ENCODE measurements at places on chromosomes 6 and 20.

- DNase-seq = peak; percentile 38
These were observed 3.3 kb downstream of the PLN start for GRCh38 chr6:118551063-118552053.

GRCh38 chr20:50085481-50086365 lies 27.2 kb downstream of the UBE2V1 start:
- DNase-seq = no peak

DNA sequence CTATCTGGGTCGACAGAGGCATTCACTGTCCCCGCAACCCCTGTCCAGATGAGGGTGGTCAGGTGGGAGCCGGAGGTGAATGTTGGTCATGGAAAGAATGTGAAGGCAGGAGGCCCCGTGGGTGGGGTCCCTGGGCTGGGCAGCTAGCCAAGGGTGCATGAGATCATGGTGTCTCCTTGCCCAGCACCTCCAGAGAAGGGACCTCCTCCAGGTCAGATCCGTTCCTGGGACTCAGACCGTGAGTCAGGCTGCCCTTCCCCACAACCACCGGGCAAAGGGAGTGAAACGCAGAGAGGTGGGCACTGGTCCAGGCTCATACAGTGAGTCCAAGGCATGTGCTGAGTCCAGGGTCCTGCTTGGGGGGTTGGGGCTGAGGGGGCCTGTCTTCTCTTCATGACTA lies 3.5 kb downstream of the FOXS1 start:
- DNase-seq = no peak

GRCh38 chr6:13351271-13351670 lies 22.9 kb upstream of the TBC1D7 start:
- no peak for DNase-seq

DNA sequence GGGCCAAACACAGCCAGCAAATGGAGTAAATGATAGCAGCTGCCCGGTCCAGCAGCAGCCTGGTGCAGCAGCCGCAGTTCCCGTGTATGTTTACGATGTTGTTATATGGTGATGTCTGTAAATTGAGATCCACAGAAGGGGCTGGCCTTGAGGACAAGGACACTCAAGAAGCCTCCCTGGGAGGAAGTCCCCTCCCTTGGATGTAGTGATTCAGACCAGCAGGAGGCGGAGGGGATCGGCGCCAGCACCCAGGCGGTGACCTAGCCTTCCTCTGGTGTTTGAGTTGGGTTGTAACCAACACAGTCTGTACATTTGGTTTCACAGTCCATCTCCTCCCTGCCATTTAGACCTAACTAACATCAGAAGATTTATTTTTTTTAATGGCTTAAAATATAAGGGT lies 187.8 kb downstream of the SYNDIG1 start:
- DNase-seq = no peak

GRCh38 chr20:61682996-61683681 lies 382.5 kb downstream of the TAF4 start:
- no peak for DNase-seq

DNA sequence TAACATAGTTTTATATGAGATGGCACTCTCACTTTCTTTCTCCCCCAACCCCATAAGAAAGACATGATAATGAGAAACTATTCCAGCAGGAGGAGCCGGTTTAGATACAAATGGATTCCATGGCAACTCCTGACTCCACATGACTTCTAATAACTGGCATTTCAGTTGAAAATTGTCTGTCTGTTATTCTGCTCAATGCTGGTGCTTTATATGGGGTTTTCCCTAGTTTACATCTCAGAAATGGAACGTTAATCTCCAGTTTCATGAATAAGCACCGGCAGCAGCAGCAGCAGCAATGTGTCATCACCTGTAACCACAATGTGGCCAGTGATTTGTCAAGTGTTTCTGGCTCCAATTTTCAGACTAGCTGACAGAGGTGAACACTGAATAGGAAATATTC lies 8.0 kb upstream of the SIM1 start:
- no peak for DNase-seq

GRCh38 chr6:97123112-97123511 lies 159.9 kb downstream of the MMS22L start:
- no peak for DNase-seq

DNA sequence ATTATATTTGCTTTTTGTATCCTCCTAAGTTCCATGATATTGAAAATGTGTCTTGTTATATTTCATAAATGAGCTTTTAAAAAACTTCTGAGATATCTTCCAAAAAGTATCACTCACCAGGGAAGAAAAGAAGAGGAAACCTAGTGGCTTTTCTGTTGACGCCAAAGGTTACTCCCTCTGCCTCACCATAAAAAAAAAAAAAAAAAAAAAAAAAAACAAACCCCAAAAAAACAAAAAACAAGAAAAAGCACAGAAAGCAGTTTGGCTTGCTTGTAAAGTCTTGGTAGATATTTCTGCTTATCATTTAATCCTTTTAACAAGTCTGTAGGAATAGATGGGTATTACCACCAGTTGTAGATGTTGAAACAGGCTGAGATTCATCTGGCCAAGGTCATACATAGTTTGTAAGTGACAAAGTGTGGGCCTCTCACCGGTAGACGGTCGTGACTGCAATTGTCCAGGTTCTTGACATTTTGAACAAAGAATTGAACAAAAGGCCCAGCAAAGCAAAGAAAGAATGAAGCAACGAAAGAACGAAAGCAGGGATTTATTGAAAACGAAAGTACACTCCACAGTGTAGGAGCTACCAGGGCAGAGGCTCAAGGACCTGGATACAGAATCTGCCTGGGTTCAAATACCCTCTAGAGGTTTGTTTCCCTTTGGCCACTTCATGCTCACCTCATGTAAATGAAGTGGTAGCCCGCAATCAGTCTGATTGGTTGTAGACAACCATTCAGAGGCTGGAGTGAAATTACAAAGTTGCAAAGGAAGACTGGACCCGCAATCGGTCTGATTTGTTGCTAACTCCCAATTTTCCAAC lies 11.6 kb upstream of the ELOVL5 start:
- no peak for DNase-seq

- no peak for DNase-seq
These were observed 67.4 kb upstream of the ARHGAP18 start for GRCh38 chr6:129777371-129777770.

GRCh38 chr6:24927985-24928745 lies 7.6 kb downstream of the RIPOR2 start:
- no peak for DNase-seq

DNA sequence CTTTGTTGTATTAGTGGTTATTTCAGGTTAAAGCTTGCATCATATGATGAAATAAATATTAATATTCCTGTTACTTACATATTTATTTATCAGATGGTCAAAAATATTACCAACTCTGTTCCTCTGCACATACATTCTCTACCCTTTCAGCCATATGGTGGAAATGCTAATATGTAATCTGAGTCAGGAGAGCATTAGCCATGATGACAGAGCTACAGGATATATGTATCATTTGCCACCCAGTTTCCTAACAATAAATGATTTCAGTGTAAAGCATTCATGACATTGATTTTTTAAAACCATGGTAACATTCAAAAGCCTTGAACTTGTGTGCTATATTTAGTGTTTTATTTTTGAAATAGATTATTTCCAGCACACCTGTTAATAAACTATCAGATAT lies 16.6 kb downstream of the POPDC3 start:
- no peak for DNase-seq

- no peak for DNase-seq
These were observed 214.8 kb upstream of the GRIK2 start for GRCh38 chr6:101178748-101179147.

DNA sequence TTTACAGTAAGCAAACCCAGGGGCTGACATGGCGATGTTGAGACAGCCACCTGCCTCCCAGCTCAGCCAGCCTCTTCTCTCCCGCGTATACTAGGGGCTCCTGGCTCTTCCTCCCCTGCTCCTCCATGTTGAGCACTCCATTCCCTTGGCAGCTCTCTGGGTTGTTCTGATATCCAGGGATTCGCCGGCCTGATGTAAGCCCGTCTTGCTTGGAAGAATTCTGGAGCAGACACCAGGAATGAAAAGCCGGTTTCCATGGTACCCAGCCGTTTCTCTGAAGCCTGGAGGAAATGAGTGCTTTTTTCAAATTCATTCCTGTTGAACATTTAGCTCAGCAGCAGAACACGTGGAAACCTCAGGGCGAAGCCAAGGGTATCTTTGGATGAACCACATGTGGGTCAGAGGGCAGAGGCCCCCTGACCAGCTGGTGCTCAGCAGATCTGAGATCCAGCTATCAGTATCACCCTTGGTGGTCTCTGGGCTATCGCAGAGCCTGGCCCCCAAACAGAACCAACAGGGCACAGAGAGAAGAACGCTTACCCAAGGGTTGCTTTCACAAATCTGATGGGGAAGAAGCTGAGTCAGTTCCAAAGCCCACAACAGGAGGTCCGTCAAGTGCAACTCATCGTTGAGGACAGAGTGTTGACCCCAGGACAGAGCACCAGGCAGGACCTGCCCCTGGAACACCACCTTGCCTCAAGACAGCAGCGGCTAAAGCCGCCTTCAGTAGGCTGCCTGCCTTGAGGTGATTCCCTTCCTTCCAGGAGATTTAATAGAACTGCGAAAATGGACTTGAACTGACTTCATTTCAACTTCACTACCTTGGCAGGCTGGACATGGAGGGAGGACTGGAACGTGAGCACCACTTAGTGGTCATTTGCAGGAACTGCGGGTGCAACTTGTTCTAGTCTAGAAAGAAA lies 96.1 kb upstream of the RIN2 start:
- DNase-seq = peak; percentile 28

GRCh38 chr6:116446399-116446798 lies 14.8 kb upstream of the CALHM6 start:
- no peak for DNase-seq

GRCh38 chr6:72649032-72649984 lies 27.4 kb downstream of the KCNQ5 start:
- peak; percentile 80 for DNase-seq

DNA sequence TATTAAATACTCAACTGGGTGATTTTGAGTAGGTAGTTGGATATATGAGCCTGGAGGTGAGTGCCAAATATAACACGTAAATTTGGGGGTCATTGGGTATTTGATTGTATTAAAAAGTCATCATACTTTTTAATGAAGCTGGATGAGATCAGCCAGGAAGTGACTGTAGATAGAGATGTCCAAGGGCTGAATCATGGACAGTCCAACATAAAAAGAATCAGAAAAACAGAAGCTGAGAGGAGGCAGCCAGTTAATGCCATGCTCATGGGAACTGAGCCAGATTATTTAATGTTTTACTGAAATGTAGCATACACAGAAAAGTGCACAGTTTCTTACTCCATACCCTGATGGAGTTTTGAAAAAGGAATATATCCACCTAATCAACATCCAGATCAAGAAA lies 435.5 kb upstream of the PLCB4 start:
- no peak for DNase-seq

GRCh38 chr6:48084201-48084600 lies 26.8 kb downstream of the PTCHD4 start:
- DNase-seq = no peak

DNA sequence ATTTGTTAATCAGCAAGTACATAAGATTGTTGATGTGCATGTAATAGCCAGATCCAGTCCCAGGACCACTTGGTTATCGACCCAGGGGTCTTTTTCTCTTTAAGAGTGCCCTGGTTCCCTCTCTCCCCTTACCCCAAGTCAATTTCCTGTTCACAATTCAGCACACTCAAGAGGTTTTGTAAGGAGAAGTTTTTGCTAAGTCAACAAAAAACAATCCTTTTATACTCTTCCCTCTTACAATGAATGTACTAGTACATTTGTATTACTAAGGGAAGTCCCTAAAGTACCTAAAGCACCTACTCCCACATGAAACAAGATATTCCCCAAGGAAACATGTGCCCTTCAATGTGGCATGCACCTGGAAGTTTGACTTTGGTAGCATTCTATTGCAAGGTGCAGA lies 1.6 kb upstream of the NT5DC1 start:
- DNase-seq = no peak

DNA sequence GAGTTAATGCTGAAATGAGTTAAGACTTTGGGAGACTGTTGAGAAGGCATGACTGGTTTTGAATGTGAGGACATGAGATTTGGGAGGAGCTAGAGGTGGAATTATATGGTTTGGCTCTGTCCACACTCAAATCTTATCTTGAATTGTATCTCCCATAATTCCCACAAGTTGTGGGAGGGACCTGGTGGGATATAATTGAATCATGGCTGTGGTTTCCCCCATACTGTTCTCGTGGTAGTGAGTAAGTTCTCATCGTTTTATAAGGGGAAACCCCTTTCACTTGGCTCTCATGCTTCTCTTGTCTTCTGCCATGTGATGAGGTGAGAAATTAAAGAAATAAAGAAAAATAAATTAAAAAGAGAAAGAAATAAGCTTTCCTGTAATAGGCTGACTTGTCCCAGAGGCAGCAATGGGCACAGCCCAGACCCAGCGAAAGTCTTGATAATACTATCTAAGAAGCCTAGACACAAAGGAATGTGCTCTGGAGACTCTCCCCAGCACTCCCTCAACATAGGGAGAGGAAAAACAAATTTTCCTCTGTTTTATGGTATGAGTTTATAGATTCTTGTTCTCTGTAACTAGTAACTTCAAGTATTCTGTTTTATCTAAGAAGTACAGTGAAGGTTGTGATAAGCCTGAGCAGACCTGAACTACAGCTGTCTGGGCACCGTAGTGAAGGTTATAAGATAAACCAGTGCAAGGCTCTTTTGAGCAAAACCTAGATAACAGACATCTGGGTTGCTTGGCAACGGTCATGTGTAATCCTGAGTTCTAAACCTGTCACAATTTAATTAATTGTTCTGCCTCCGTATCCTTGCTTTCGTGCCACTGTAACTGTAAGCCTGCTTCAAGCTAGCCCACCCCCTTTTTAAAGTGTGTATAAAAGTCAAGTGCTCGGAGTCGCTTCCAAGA lies 88.9 kb upstream of the ECI2 start:
- no peak for DNase-seq

DNA sequence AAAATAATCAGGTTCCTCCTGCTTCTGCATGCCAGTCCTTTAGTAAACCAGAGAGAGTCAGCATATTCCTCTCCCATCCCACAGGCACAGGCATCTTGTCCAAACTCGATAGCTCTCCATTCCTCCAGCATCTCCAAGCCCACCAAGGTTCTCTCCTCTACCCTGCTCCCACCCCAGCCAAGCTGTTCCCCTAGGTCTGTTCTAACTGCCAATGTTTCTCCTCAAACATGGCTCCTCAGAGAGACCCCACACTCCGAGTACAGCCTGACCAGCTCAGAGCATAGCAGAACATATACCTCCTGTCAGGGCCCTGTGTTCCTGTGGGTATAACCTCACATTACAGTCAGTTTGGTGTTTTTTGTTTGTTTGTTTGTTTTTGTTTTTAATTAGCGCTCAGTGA lies 177.8 kb downstream of the VEGFA start:
- DNase-seq = no peak

DNA sequence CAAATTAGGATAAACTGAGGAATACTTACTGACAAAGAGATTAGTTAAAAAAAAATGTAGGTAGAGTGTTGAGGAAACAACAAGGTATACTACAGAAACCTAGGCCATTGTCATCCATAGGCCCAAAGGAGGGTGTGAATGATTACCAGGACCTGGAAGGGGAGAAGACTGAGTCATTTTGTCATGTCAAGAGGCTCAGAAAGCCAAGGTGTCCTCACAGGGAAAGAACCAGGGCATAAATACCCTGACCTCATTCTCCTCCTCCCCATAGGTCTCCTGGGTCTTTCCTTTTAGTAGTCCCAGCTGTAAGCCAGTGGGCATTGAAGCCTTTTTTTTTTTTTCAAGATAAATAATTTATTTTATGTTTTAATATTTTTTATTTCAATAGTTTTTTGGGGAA lies 582.1 kb upstream of the JAG1 start:
- no peak for DNase-seq

Measured in GM04504 (cell line).